GM23338 (cell line): ENCODE measurements at places on chromosomes 12 and 14. TPM values are rescaled to one million over a fixed set of nuclear protein-coding genes. Genes with fewer than 3 reads are reported as not detected.

Gene KRT5
- not detected in 2 replicates for total RNA-seq

Gene KRT86
- total RNA-seq: not detected in 2 replicates

GRCh38 chr12:111201036-111201435 lies 167.9 kb downstream of the PHETA1 start:
- H3K4me1 ChIP-seq: no peaks in the 10 kb centered on the region
- peak; percentile 43 for DNase-seq
- H3K36me3 ChIP-seq: no peaks in the 10 kb centered on the region

DNA sequence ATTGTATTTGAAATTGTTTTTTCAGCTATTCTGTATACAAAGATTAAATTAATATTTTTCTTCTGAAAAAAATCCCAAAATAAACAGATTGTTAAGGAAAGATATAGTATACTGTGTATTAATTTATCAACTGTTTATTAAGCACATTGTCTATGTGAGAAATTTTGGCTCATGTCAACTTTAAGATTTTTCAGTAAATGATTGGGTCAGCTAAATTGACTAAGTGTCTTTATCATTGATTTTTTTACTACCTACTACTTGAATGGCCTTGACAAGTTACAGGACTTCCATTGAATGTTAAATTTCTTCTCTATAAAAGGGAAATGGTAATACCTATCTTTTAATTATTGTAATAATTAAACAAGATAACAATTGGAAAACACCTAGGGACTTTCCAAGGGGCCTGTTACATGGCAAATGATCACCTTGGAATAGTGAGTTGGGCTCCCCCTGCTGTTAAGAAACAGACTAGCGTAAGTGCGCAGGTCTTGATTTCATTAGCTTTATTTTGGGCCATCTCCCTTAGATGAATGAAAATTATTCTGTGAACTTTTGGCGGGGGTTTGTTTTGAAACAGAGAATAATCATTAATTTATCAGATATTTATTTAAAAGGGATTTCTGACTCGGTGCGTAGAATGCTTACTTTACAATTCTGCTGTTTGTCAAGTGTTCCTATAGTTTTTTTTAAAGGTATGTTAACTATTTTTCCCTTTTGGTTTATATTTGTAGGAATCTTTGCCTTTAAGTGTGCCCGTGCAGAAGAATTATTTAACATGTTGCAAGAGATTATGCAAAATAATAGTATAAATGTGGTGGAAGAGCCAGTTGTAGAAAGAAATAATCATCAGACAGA lies 14.5 kb upstream of the CCT2 start:
- no peak overlapping the region for H3K4me3 ChIP-seq
- H3K27ac ChIP-seq: no peak overlapping the region
- peaks cover 13% of the 10 kb centered on the region; the same call in 1 of the 2 replicates for H3K36me3 ChIP-seq
- DNase-seq: peak; percentile 87
- no peaks in the 10 kb centered on the region for H3K27me3 ChIP-seq

GRCh38 chr14:54929556-54929955 lies 26.9 kb upstream of the GCH1 start:
- H3K27me3 ChIP-seq: no peaks in the 10 kb centered on the region
- H3K27ac ChIP-seq: no peak overlapping the region
- no peaks in the 10 kb centered on the region for H3K4me1 ChIP-seq
- no peak overlapping the region for H3K4me3 ChIP-seq
- DNase-seq: no peak

- H3K27ac ChIP-seq: no peak overlapping the region
- no peak overlapping the region for H3K4me3 ChIP-seq
- no peaks in the 10 kb centered on the region for H3K27me3 ChIP-seq
- no peaks in the 10 kb centered on the region for H3K4me1 ChIP-seq
Measured at GRCh38 chr12:110256780-110257431, 24.1 kb upstream of the ATP2A2 start.

DNA sequence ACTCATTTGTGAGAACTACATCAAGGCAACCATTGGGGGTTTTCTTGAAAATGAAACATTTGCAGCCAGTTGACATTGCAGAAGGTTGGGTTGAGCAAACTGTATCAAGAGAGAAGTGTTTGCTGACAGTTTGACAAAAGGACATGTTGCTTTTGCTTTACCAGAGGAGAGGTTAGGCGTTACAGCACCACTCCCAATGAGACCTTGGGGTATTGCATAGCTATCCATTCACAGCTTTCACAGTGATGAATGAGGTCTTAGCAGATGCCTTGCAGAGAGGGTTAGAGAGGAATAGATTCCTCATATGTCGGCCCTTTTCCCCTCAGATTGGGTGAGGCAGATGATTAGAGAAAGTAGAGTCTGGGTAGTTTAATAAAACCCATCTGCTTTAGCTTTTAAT lies 988.9 kb upstream of the FLRT2 start:
- no peak for DNase-seq
- no peak overlapping the region for H3K27ac ChIP-seq
- no peak overlapping the region for H3K4me3 ChIP-seq
- H3K36me3 ChIP-seq: no peaks in the 10 kb centered on the region
- H3K4me1 ChIP-seq: peaks cover 23% of the 10 kb centered on the region

DNA sequence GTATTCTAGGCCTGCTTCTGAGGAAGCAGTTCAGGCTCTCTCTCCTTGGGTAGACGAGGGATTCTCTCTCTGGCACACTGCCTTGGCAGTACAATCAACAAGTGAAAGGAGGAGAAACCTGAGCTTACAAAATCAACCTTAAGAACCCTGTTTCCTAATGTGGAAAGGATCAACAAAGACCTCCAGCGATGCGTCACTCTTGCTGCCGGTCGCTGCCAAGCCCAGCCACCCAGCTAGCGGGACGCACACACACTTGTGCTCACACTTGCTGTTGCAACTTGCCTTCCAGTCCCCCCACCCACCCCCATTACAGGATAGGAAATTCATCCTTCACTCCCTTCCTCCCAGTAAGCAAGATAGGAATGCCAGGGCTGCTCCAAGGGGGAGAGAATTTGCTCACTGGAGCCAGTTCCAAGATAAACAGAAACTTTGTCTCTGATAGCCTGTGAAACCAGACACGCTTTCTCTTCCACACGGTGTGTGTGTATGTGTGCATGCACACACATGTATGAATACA lies 144.3 kb downstream of the BCL11B start:
- no peaks in the 10 kb centered on the region for H3K27me3 ChIP-seq
- peak; percentile 23 for DNase-seq
- H3K36me3 ChIP-seq: no peaks in the 10 kb centered on the region
- H3K4me1 ChIP-seq: 0 out of 2 replicates have a peak, but pooled peaks cover 2% of the 10 kb centered on the region
